Ammon's horn (tissue), 1 donor: ENCODE measurements at places on chromosomes 2 and 18.

GRCh38 chr2:190996338-190996946 is 17.5 kb downstream of the STAT1 start:
- DNase-seq: no peak

DNA sequence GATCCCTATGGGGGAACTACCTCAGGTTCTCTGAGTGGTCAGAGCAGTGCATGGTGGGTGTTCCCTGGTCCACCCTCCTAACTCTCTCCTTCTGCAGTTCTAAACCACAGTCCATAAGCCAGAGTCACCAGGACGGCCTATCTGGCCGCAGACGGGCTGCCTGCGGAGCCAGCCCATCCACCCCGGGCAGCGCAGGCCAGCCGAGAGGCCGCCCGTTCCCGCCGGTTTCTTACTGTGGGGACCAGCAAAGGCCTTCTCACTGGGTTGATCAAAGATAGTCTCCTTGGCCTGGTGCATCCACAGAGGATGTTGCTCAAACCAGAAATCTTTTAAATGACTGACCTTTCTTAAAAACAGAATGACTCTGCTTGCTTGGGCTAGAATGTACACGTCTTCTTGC is 9.6 kb upstream of the CHST10 start:
- DNase-seq: no peak

DNA sequence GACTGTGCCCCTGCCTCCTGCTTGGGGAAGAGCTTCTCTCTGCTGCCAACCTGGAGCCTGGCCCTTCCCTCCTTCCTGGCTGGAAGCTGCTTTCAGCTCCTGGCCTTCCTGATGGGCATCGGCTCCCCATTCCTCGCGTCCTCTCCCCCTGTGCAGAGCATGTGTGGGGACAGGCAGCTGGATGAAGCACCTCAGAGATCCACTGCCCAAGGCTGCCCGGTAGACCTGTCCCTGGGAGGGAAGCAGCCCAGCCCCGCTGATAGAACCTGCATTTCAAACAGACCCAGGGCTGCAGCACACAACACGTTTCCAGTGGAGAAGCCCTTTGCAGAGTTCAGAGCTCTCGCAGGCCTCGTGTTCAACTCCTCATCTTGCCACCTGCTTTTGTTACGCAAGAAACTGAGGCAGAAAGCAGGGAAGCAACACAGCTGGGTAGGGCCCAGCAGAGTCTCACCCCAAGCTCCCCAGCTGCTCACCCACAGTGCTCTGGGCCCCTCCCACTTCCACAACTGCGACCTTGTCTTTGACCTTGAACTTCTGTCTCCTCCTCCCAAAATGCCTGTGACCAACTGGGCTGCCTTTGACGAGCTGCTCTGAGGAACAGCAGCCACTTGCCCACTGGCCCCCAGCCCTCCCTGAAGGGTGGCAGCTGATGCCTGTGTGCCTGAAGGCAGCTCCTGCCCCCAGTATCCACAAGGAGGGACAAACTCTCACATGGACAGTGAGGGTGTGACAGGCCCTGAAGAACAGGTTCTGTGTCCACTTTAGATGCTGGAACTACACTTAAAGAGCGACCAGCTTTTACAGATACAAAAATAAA is 65.5 kb downstream of the PARD6G start:
- DNase-seq: no peak

DNA sequence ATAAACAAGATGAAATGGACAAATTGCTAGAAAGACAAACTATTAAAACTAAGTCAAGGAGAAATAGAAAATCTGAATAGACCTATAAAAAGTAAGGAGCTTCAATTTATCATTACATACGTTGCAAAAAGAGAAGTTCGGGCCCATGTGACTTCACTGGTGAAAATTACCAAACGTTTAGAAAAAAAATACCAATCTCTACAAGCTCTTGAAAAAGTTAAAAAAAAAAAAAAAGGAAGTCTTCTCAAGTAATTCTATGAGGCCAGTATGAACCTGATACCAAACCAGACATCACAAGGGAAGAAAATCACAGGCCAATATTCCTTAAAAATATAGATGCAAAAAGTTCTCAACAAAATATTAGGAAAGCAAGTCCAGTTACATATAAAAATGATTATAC is 20.2 kb upstream of the ACVR2A start:
- DNase-seq: no peak

- peak; percentile 36 for DNase-seq
Observed at GRCh38 chr2:24049485-24050021, at the start of gene FKBP1B. Gene FKBP1B (plus strand): TSS chr2:24049741. CDS start chr2:24049850, 109 bp downstream.

DNA sequence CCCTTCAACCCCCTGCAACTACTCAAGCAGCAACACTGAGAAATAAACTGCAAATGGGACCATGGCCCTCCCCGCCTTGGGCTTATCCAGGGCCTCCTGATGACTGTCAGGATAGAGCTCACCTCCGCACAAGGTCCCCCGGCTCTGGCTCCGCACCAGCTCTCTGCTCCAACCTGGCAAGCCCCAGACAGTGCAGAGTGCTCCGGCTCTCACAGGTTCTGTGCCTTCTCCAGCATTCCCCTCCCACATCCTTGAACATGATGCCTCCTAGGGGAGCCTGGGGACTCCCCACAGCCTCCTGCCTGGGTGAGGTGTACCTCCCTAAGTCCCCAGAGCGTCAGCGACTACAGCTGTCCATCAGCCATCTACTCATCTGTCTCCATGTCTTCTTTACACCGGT is 26.7 kb upstream of the NPAS2 start:
- no peak for DNase-seq

DNA sequence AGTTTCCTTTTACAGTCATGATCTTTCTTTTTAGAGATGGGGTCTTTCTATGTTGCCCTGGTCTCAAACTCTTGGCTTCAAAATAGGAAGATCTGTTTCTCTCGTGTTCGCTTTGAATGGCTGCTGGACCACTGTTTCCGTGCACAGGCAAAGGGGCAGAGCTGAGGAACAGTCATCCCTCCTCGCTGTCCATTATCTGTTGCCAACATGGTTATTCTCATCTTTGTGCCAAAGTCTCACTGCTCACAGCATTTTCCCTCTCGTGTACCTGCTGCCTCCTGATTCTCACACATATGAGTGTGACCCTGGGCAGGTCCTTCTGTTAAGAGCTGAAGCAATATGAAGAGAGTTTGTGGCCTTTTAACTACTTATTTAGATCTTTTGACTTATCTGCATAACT is 28.0 kb upstream of the CCNYL1 start:
- DNase-seq: no peak

DNA sequence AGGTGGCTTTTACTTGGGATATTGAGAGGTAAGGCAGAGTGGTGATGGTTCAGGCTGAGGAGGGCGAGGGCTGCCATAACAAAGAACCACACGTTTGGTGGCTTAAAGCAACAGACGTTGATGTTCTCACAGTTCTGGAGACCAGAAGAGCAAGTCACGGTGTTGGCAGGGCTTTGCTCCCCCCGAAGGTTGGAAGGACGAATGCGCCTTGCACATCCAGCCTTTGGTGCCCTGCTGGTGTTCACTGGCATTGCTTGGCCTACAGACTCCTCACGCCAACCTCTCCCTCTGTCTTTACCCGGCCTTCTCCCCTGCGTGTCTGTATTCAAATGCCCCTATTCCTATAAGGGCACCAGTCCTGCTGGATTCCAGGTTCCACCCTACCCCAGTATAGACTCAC is 125.4 kb downstream of the TPO start:
- DNase-seq: no peak

- DNase-seq: no peak
Observed at GRCh38 chr2:173793709-173794565, 171.2 kb downstream of the SP3 start.

DNA sequence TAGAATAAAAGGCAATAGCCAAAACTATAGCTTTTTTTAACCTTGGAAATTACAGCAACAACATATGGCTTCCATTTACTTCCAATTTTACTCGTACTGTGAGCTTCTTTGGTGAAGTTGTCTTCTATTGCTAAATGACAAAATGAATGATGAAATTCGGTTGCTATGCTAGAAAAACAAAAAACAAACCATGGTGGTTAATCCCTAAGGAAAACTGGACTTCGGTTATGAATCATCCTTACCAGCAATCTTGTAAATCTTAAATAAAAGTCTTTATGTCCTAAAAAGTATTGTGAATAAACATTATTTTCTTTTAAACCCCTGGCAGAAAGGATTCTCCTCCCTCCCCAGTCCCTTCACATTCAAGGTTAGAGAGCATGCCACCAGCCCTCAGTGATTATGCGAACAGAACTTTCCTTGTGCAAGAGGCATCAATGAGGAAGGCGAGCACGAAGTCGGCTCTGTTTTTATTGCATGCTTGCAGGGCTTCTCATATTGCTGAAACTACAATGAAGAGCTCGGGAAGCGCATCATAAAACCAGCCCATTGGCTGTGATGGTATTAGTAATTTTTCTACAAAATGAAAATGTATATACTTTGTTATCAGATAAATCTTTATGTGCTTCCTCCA is 62.9 kb downstream of the ZNF521 start:
- DNase-seq: no peak

- no peak for DNase-seq
Observed at GRCh38 chr2:216108310-216108966, 710 bp upstream of the XRCC5 start.

DNA sequence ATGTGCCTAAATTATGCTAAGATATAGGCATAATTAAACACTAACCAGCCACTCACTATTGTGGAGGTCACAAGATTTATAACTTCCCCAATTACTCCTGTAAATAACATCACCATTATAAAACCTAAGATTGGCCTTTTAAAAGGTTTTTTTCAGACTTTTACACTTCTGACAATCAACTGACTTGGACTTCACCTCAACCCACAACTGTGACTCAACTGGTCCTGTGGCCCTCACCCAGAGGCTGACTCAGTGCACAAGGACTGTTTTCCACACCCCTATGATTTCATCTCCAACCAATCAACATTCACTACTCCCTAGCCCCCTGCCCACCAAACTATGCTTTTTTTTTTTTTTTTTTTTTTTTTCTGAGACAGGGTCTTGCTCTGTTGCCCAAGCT is 11.6 kb downstream of the TTR start:
- DNase-seq: no peak

DNA sequence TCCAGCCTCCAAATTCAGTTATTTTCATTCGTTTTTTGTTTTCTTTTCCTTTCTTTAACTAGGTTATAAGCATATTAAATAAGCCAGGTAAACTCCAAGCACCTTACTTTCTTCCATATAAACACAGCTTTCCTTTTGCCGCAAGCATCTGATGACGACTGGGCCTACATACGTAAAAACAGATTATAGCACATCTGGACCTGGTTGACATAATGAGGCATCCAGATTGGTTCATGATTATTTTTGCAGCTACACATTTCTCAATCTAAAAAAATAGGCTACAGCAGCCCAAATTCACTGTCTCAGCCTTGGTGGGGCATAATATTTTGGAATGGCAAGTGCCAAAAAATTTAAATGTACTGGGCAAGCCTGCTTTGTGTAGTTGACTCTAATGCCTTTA is 7.7 kb downstream of the CYP1B1 start:
- no peak for DNase-seq

GRCh38 chr2:12457831-12458230 is 258.9 kb upstream of the TRIB2 start:
- DNase-seq: no peak

GRCh38 chr18:5464251-5464650 is 79.5 kb downstream of the EPB41L3 start:
- no peak for DNase-seq
